ENCODE measurements at places on chromosomes 2 and 18.

DNA sequence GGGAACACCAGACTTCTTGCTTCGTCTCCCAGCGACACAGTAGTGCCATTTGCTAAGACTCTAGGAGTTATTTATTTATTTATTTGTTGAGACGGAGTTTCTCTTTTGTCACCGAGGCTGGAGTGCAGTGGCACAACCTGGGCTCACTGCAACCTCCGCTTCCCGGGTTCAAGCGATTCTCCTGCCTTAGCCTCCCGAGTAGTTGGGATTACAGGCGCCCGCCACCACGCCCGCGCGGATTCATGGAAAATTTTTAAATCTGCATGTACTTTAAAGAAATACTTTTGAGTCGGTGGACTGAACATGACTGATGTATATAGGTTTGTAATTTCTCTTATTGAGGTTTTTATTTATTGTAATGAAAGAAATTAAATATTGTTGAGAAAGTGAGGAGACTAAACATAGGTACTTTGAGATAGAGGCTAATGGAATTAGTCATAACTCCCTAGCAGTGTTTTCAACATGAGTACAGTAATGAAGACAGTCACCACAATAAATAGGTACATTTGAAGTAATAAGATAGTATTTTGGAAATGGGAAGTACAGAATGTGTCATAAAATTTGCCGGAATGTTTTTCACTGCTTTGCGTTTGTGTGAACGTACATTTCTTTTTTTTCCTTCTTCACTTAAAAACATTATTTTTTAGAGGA is 983 bp downstream of the MTX2 start:
- DNase-seq, result no peak

GRCh38 chr2:134107402-134107801 is 146.5 kb upstream of the MGAT5 start:
- no peak for DNase-seq

DNA sequence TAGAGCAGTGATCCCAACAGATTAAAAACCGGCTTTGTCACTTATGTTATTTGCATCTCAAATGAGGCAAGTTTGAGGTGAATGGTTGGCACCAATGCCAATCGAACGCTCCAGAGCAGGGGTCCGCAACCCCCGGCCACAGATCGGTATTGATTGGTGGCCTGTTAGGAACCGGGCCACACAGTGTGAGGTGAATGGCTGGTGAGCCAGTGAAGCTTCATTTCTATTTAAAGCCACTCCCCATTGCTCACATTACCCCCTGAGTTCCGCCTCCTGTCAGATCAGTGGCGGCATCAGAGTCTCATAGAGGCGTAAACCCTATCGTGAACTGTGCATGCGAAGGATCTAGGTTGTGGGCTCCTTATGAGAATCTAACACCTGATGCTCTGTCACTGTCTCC is 132.0 kb downstream of the TMEM182 start:
- no peak for DNase-seq

DNA sequence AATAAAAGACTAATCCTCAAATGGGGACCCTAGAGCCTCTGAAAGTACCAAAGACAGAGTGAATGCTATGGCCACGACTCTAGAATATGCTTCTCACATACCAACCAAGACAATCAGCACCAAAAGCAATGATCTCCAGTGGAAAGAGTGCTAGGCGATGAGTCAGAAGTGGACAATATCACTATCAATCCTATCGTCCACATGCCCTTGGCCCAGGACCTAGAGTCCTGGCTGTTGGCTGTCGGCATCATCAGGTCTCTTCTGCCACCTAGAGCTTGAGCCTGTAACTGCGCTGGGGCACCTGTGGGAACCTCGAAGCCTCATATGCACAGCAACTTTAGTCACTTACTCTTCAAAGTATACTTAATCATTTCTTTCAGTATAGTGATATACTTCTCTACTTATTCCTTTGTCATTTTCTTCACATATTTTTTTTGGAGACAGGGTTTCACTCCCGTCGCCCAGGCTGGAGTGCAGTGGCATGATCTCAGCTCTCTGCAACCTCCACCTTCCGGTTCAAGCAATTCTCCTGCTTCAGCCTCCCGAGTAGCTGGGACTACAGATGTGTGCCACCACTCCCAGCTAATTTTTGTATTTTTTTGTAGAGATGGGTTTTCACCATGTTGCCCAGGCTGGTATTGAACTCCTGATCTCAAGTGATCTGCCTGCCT is 29.7 kb downstream of the NOL10 start:
- peak; percentile 39 for DNase-seq

DNA sequence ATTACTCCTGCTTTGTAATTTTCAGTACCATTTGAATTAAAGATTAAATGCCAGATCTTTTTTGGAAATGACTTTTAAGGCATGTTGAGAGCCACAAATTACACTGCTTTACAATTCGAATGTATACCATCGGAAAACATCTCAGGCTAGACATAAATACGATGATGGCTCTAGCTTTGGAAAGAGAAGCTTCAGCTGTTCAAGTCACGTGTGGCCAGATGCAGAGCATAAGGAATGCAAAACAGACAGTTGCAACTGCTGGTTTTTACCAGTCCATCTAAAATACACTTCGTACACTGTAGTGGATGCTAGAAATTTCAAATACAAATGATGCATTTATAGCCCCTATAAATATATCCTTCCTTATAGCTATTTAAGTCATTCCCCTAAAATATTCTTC is 8.0 kb downstream of the ZNF516 start:
- DNase-seq, result no peak

GRCh38 chr2:105882341-105882740 is 137.6 kb downstream of the NCK2 start:
- no peak for DNase-seq

DNA sequence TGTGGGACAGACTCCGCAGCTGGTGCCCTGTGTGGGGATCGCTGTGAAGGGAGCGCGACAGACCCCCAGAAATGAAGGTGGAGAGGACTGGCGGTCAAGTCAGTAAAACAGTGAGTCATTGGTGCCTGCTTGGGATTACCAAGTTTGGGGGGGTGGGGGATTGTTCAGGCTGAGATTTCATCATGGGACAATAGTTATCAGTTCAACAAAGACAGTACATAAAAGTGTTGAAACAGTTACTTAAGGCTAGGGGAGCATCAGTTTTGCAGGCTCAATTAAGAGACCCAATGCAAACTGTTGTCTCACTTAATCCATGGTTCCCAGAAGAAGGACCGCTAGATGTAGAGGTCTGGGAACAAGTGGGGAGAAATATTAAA is 42.4 kb upstream of the PDK1 start:
- no peak for DNase-seq

- DNase-seq, result no peak
Observed at GRCh38 chr2:218889937-218890336, 9.3 kb downstream of the WNT10A start.

DNA sequence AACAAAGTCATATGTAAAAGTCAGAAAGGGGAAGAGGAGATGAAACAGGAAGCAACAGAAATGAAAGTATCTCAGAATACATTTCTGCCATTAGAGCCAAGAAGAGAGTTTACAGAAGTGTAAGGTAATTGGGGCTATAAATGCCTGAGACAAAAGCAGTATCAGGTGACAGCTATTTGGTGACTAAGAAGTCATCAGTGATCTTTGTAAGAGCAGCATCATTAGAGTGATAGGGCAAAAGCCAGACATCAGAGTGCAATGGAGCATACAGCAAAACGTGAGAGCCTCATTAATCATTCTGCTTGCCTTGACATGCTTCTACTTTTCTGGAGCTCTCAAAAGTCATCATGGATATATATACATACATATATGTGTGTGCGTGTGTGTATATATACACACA is 804.7 kb upstream of the PIK3C3 start:
- peak; percentile 30 for DNase-seq

DNA sequence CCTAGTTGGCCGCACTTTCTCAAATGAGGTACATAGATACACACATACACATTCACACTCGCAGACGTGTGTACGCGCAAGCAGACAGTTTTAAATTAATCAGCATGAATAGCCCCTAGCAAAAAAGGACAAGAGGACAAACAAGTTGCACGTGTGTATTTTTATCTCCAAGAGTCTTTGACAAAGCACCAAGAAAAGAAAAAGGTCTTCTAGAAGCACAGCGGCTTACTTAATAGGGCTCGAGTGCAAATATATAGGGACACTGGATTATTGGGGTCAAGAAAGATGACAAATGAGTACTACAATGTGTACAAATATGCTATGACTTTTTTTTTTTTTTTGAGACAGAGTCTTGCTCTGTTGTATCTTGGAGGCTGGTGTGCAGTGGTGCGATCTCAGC is 1.7 kb upstream of the BCL2 start:
- DNase-seq, result no peak

GRCh38 chr2:221897718-221898117 is 325.6 kb upstream of the EPHA4 start:
- no peak for DNase-seq
